ENCODE measurements at places on chromosomes 5 and 9.

GRCh38 chr5:157063776-157064430 is 5.0 kb upstream of the HAVCR1 start:
- DNase-seq: no peak

- no peak for DNase-seq
These were observed 75.5 kb upstream of the PRRC1 start for GRCh38 chr5:127441799-127442484.

DNA sequence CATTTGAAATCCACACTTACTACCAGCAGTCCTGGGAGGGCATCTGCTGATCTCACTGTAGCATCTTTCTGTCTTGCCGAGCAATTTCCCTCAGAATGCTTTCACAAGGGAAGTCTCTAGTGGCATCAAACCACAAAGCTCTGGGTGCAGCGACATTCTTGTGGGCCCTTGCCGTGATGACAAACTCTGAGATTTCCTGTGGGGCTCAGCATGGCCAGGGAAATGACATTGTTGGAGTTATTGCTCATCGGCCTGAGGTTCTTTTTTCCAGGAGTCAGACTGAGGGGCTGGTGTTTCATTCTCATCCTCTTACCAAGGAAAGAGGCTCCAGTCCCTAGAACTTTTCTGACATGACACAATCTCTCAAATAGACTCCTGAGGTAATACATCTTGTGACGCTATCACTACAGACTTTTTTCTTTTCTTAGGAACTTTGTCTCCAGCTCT is 51.4 kb downstream of the PFDN1 start:
- DNase-seq: no peak

DNA sequence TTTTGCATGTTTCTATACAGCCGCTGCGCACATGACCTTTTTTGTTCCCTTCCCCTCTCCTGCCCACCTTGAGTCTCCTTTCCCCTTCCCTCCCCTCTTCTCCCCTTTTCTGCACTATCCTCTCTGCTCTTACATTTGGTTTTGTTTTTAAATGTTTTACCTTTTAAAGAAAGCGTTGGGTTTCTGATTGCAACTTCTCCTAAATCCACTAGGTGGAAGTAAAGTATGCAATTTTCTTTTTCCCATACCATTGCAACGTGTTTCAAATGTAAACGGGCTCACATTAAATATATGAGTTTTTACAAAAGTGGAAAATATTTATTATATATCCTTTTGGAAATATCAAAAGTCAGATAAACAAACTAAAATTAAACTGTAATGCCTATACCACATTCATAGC is 500.9 kb downstream of the DIRAS2 start:
- peak; percentile 30 for DNase-seq

DNA sequence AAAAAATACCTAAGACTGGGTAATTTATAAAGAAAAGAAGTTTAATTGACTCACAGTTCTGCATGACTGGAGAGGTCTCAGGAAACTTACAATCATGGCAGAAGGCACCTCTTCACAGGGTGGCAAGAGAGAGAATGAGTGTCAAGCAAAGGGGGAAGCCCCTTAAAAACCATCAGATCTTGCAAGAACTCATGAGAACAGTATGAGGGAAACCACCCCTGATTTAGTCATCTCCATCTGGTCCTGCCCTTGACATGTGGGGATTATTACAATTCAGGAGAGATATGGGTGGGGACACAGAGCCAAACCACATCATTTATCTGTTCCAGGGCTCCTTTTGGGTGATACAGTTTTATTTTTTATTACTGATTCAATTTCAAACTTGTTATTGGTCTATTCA is 23.2 kb upstream of the ADAMTS16 start:
- DNase-seq: no peak

- DNase-seq: no peak
These were observed 284.8 kb downstream of the ADGRV1 start for GRCh38 chr5:90843443-90843842.

GRCh38 chr5:170986598-170986997 is 124.8 kb downstream of the RANBP17 start:
- peak; percentile 33 for DNase-seq

- no peak for DNase-seq
These were observed 32.5 kb downstream of the RAB14 start for GRCh38 chr9:121169094-121169601.

GRCh38 chr5:145292278-145292677 is 542.9 kb downstream of the PRELID2 start:
- no peak for DNase-seq

DNA sequence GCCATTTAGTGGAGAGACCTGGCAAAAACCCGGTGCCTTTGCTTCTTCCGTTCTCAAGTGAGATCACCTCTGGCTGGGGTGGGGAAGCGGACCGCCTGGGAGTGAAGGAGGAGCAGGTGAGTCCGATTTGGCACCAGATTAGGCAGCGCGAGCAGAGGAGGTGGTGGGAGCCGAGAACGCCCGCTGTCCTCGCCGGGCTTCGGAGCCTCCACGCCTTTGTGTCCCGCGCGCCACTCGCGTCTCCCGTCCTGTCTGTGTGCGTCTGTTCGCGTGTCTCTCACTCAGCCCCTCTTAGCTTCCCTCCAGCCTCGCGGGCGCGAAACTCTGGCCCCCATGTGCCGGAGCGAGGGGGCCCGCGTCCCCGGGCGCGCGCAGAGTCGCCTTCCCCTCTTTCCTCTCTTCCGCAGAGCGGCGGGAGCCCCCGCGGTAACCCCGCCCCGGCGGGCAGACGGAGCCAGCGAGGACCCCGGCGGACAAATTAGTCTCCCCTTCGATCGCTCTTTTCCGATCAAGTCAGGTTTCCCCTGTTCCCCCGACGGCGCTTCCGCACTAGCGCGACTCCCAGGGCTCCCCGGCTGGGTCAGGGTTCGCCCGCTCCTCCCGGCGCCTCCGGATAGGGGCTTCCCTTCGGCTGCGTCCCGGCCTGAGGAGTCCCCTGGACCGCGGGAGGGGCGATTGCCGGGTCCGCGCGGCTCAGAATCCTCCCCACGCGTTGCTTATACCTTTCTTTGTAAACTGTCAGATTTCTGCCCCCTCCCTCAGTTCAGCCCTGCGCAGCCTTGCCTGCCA is 7.1 kb downstream of the POU4F3 start:
- no peak for DNase-seq

DNA sequence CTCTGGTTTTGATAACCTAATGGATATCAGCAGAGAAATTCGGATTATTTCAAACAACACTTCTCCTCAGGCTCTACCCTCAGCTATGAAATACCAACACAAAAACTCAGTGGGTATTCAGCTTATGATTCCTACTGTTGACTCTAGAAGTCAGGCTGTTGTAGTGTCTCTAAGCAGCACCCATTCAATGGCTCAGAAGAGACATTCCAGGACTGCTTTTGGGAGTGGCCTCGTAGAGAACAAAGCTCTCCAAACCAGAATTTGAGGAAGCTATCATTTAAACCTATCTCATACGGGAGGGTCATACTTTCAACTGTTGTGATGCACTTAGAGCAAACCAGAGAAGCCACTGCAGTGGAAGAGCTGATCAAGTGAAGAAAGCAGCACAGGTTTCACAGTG is 34.1 kb downstream of the ETF1 start:
- no peak for DNase-seq

GRCh38 chr9:4235871-4236804 is 63.7 kb downstream of the GLIS3 start:
- DNase-seq: no peak

DNA sequence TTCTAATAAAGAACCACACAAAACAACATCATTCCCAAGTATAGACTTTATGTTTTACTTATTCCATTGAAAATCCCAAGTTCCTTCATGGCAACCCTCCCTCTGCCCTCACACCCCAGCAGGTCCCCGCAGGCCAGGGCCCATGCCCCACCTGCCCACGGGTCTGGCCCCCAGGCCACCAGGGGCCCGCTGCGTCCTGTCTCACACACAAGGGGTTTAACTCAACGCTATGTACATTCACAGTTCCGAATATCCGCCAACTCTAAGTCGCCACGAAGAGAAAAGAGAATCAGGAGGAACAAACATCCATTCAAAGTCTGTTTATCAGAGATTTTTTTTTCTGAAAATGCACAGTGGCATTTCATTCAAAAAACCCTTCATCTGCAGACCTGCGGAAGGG is 16.2 kb upstream of the SLC6A3 start:
- no peak for DNase-seq

- no peak for DNase-seq
These were observed 3.6 kb downstream of the OR13C8 start for GRCh38 chr9:104572612-104573011.

DNA sequence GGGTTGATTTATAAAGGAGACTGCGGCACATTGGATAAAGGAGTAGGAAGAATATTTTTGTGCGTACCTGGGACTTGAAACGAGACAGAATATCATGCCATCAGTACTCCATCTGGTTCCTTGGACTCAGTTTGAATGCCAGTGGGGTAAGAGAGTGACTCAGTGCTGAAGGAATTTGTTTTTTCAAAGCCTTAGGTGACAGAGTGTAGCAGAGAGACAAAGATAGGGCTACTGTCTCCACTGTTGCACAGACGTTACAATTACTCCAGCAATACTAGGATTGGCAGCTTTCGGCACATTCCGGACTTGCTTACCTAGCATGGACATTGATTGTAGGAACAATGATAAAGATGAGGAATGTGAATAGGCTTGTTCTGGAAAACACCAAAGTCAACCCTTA is 250.7 kb downstream of the KCTD16 start:
- no peak for DNase-seq

DNA sequence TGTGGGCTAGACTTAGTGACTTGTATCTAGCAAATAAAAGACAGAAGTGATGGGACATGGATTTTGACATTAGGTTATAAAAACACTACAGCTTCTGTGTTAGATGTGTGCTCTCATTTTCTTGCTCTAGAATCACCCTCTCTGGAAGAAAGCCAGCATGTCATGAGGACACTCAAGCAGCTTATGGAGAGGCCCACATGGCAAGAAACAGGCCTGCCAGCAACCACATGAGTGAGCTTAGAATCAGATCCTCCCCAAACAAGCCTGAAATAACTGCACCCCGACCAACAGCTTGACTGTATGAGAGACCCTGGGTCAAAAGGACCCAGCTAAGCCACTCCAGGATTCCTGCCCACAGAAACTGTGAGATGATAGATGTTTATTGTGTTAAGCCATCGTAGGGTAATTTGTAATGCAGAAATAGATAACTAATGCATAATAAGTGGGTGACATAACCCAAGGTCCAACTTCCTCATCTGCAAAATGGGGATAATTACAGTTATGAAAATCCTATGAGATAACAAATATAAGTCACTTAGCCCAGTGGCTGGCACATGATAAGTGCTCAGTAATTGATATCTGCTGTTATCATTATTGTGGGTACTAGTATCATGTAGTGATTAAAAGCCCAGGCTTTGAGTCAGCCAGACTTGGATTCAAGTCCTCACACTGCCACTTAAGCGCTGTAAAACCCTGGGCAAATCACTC is 86.5 kb downstream of the KLHL3 start:
- DNase-seq: no peak

- no peak for DNase-seq
These were observed 71.5 kb downstream of the NEK6 start for GRCh38 chr9:124329206-124329792.

GRCh38 chr5:117013280-117013877 is 438.8 kb upstream of the SEMA6A start:
- no peak for DNase-seq

DNA sequence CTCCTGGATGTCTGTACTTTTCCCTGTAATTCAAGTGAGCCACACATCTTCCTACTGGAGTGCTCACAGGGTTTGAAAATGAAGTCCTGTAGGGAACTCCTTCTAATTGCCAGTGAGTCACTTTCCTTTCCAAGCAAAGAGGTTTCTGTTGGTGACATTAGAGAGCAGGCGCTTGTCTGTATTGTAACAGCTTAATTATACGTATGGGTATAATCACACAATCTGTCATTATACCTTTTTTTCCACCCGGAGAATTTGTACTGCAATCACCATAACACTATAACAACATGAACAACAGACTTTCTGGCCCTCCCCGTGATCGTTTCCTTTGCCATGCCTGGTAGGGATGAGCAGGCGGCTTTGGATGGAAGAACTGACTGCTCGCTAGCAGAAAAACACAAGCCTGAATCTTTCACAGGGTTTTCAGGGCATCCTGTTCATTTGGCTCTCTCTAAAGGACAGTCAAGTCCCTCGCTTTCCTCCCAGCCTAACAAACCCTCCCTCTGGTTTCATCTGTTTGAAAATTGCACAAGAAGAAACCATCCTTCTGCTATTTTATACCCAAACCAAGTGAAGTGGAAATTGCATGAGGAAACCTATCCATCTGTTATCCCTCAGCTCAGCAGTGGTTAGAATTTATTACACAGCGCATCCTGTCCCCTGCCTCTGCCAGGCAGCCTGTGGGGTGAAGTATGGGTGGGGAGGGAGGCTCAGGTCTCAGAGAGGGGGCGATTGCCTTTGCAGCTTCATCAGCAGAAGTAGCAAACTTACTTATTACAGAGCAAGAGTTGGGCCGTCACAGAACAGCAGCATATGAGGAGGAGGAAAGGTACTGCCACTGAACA is 307.0 kb upstream of the TLE4 start:
- DNase-seq: peak; percentile 96

- no peak for DNase-seq
These were observed 83.5 kb downstream of the FEM1C start for GRCh38 chr5:115461093-115461492.

DNA sequence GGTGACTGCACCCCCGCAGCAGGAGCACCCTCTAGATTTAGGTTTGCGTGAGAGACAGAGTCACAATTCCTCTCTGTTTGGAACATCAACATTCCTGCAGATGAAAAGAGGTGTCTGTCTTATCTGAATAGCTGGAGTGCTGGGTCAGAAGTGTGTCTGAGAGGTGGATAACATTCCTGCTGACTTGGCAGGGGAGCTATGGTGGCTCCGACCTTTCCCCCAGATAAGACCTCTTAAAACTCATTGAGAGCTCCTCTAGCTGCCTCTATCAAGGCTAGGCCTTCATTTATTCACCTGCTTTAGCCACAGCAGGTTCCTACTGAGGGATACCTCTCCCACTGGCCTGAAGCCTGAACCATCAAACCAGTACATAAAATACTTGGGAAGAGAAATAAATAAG is 615.5 kb downstream of the LRRC70 start:
- DNase-seq: no peak

DNA sequence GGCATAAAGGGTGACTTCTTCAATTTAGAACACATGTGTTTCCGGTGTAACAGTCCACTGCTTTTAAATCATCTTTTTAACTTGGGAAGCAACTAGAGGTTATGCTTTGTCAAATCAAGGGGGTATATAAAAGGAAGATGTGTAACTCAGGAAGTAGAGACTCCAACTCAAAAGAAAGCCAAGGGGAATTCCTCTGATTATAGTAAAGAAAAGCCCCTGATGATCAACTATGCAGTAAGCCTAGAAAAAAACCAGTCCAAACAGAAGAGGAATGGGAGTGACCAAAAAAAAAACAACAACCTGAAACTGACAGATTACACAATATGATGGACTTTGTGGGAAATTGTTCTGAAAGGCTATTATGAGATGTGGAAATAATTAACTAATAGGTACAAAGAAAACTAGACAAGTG is 90.3 kb downstream of the AK8 start:
- no peak for DNase-seq

DNA sequence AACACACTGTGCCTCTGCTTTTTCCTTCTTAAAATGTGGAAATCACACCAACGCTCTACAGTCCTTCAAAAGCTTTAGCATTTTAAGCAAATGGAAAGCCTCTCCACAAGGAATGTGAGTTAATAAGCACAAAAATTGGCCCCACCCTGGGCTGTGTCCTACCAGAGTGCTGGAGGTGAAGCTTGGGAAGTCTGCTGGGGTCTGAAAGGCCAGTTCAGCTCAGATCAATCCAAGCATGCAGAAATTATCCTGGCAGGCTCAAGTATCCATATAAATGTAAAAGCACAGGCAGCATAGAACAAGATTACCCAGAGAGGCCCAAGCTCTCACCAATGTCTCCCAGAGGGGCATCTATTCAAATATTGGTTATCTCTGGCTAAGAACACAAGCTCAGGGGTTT is 98.5 kb downstream of the ESM1 start:
- no peak for DNase-seq

GRCh38 chr5:42301349-42301748 is 121.9 kb upstream of the GHR start:
- DNase-seq: no peak
